ENCODE measurements at places on chromosomes 7 and 10. TPM values are rescaled to one million over a fixed set of nuclear protein-coding genes. Genes with fewer than 3 reads are reported as not detected.

The FAM25C gene
- 39.2 TPM for total RNA-seq

- H3K4me3 ChIP-seq = no peak overlapping the region
- DNase-seq = no peak
- H3K36me3 ChIP-seq = no peaks in the 10 kb centered on the region
- peaks cover 26% of the 10 kb centered on the region for H3K4me1 ChIP-seq
Measured at GRCh38 chr10:17062955-17063484, 66.6 kb downstream of the CUBN start.

The SFTPA1 gene
- not detected for total RNA-seq

DNA sequence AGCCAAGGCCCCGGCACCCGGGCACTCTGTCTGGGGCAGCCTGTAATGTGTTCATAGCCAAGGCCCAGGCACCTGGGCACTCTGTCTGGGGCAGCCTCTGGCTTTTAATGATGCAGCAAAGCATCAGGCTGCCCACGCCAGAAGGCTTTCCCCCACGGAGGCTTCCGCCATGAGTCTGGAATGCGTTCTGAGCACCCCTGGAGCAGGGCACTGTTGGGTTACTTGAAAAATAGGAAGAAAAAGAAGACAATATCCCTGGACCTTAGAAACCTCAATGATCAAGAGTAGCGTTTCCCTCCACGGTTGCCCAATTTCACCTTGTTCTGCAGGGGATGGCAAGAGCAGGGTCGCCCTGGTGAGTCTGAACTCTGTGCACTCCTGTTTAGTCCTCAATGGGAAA is 565.0 kb downstream of the PTPRN2 start:
- no peak overlapping the region for H3K27ac ChIP-seq
- H3K4me3 ChIP-seq = no peak overlapping the region
- H3K27me3 ChIP-seq = no peaks in the 10 kb centered on the region
- H3K36me3 ChIP-seq = no peaks in the 10 kb centered on the region
- no peak for DNase-seq

GRCh38 chr10:71332466-71332865 is 13.4 kb downstream of the SLC29A3 start:
- no peak overlapping the region for H3K27ac ChIP-seq
- H3K4me3 ChIP-seq = no peak overlapping the region
- H3K4me1 ChIP-seq = peaks cover 6% of the 10 kb centered on the region
- peaks cover 10% of the 10 kb centered on the region for H3K36me3 ChIP-seq
- no peaks in the 10 kb centered on the region for H3K27me3 ChIP-seq

DNA sequence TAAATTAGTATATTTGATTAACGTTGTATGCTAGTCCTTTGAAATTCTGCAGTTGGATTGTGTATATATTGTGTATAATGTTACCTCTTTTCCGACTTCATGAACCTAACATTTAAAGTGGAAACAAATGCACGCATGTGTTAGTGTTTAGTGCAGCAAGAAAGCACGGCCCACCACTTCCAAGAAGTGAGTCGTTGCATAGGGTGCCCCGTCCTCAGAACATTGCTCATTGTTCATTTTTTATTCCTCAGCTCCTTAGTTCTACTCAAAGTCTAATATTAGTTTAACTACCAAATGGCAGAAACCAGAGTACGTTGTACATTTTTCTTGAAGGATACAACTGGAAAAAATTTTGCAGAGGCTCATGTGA is 407.6 kb downstream of the AUTS2 start:
- no peak for DNase-seq
- no peak overlapping the region for H3K4me3 ChIP-seq
- no peak overlapping the region for H3K27ac ChIP-seq
- H3K27me3 ChIP-seq = no peaks in the 10 kb centered on the region
- no peaks in the 10 kb centered on the region for H3K36me3 ChIP-seq

DNA sequence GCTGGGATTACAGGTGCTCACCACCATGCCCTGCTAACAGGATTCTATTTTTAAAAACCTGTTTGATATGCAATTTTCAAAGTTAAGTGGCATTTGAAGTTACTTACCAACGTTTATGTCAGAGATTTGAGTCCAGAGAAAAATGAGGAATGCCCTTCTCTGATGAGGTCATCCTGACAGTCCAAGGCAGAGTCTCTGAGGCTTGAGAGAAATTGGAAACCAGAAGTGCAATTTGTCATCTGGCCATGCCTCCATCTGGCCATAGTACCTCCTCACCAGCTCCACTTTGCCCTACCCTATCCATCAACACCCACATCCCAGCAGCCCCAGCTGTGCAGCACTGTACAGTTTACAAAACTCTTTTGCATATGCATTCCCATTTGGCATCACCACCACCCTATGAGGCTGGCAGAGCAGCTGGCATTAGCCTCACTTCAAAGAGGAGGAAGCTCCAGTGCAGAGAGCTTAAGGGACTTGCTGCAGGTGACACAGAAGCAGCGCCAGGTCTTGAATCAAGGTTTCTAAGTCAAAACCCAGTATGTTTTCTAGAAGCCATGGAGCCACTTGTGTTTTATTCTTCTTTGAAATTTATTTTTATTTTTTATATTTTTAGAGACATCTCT is 54.5 kb upstream of the PDZD8 start:
- no peak overlapping the region for H3K27ac ChIP-seq
- H3K36me3 ChIP-seq = no peaks in the 10 kb centered on the region
- DNase-seq = no peak
- H3K4me3 ChIP-seq = no peak overlapping the region
- H3K27me3 ChIP-seq = peaks cover 40% of the 10 kb centered on the region
- peaks cover 6% of the 10 kb centered on the region for H3K4me1 ChIP-seq

DNA sequence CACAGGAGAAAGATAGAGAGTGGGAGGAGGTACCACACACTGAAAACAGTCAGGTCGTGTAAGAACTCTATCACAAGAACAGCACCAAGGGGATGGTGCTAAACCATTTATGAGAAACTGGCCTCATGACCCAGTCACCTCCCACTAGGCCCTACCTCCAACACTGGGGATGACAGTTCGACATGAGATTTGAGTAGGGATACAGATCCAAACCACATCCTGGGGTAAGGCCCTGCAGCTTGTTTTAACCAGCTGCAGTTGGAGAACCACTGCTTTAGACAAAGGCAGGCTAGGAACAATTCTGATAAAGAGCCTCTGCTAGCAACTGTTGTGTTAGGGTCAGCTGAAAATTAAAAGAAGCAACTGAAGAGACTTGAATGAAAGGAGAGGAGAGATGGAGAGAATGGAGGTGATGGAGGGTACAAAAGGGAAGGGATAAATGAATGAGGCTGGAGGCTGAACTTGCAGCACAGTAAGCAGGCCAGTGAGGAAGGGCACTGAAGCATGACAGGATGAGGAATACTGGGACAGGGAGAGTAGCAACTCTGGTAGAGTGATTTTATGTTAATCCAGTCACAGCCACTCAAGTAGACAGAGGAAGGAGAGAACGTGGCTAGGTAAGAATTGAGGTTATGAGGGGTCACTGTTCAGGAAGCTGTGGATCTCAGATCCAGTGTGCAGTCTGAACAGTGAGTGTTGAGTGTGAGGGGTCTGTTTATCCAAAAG is 23.6 kb downstream of the MEST start:
- H3K4me1 ChIP-seq = no peaks in the 10 kb centered on the region
- no peaks in the 10 kb centered on the region for H3K27me3 ChIP-seq
- H3K4me3 ChIP-seq = no peak overlapping the region
- no peak overlapping the region for H3K27ac ChIP-seq
- DNase-seq = no peak

GRCh38 chr7:43431020-43431595 is 151.8 kb upstream of the STK17A start:
- H3K4me3 ChIP-seq = no peak overlapping the region

GRCh38 chr7:156000601-156001396 is 188.5 kb upstream of the SHH start:
- H3K27ac ChIP-seq = no peak overlapping the region
- no peaks in the 10 kb centered on the region for H3K27me3 ChIP-seq
- H3K4me3 ChIP-seq = no peak overlapping the region

DNA sequence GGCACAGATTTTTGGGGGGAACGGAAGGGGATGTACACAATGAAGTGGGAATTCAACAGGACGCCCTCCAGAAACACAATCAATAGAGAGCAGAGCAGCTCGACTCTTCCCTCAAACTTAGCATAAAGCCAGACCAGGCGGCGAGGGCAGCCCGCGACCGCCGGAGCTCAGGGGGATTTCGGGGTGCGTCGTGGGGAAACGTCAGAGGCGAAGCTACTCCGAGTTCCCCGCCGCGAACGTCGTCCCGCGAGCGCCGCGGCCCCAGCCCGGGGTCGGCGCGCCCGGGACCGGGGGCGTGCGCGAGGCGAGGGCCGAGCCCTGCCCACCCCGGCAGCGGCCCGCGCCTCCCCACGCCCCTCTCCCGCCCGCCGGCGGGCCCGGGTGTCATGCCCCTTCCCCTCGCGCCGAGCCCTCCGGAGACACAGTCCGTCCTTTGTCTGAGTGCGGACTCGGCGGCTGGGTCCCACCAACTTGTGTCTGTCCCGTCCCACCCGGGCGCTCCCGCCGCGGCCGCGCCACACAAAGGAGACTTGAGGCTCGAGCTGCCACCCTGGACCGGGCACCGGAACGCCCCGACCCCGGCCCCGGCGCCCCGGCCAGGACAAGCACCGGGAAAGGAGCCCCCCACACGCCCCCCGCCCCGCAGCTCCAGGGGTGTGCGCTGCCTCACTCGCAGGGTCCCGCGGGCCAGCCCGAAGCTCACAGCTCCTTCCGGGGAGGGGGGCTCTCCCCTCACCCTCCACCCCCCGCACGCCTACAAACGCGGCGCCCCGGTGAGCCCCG is 634 bp downstream of the EZH2 start:
- H3K4me1 ChIP-seq = peaks cover 9% of the 10 kb centered on the region
- H3K27ac ChIP-seq = peak overlapping the region; percentile 97
- no peak for DNase-seq
- no peaks in the 10 kb centered on the region for H3K27me3 ChIP-seq
- peak overlapping the region; percentile 84 for H3K4me3 ChIP-seq

DNA sequence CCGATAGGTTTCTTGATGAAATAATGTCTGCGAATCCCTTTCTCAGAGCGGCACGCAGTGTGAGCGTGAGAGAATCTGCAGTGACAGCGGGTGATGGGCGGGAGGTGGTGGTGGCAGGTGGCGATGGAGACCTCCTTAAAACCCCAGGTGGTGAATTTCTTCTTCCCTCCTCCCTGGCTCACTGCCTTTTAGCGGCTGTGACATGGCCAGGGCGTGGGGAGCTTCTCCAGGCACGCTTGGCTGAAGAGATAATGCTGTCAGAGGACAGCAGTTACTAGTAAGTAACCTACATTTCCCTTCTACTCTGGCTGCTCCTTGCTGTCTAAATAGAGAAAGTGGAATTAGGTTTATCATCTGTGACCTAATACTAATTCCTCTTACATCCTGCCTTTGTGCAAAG is 141.4 kb upstream of the INSYN2A start:
- H3K27me3 ChIP-seq = no peaks in the 10 kb centered on the region
- DNase-seq = no peak
- no peak overlapping the region for H3K27ac ChIP-seq
- H3K4me1 ChIP-seq = no peaks in the 10 kb centered on the region

- no peaks in the 10 kb centered on the region for H3K27me3 ChIP-seq
- no peak overlapping the region for H3K4me3 ChIP-seq
- H3K27ac ChIP-seq = no peak overlapping the region
- H3K4me1 ChIP-seq = no peaks in the 10 kb centered on the region
- H3K36me3 ChIP-seq = no peaks in the 10 kb centered on the region
- no peak for DNase-seq
Measured at GRCh38 chr7:69781412-69781846, 183.2 kb downstream of the AUTS2 start.

- peak overlapping the region; percentile 92 for H3K27ac ChIP-seq
- peaks cover 52% of the 10 kb centered on the region for H3K4me1 ChIP-seq
- H3K27me3 ChIP-seq = no peaks in the 10 kb centered on the region
- no peaks in the 10 kb centered on the region for H3K36me3 ChIP-seq
Measured at GRCh38 chr10:5502061-5502521, 2.7 kb upstream of the CALML5 start.

- H3K27ac ChIP-seq = peak overlapping the region; percentile 76
- H3K4me1 ChIP-seq = no peaks in the 10 kb centered on the region
- no peak overlapping the region for H3K4me3 ChIP-seq
- no peaks in the 10 kb centered on the region for H3K36me3 ChIP-seq
- no peak for DNase-seq
Measured at GRCh38 chr10:59360605-59361405, 1.5 kb downstream of the FAM13C start.

The CLRN3 gene
- not detected for total RNA-seq

- no peak for DNase-seq
- no peaks in the 10 kb centered on the region for H3K36me3 ChIP-seq
- no peak overlapping the region for H3K27ac ChIP-seq
- H3K27me3 ChIP-seq = no peaks in the 10 kb centered on the region
Measured at GRCh38 chr10:35705051-35705450, 63.0 kb upstream of the FZD8 start.

The MTG1 gene
- 29.5 TPM for total RNA-seq

- H3K27me3 ChIP-seq = no peaks in the 10 kb centered on the region
- no peaks in the 10 kb centered on the region for H3K4me1 ChIP-seq
- DNase-seq = no peak
- H3K4me3 ChIP-seq = no peak overlapping the region
Measured at GRCh38 chr7:113880559-113880958, 38.2 kb downstream of the PPP1R3A start.

DNA sequence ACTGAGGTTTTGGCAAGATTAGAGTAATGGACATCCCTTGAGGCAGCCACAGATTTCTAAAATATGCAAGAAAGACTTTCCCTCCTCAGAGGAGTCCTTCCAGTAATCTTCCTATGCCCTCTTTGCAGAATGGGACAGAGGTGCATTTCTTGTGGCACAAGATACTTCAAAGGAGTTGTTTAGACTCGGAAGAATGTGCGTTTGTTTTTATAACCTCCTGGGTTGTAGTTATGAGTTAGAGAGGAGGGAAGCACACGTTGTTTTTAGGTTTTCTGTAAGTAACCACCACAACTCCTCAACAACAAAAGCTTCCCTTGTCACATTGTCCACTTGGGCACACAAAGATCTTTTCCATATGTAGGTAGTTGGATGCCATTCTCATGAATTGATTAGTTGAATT is 78.1 kb upstream of the GLI3 start:
- no peak for DNase-seq
- no peak overlapping the region for H3K4me3 ChIP-seq
- H3K36me3 ChIP-seq = no peaks in the 10 kb centered on the region

DNA sequence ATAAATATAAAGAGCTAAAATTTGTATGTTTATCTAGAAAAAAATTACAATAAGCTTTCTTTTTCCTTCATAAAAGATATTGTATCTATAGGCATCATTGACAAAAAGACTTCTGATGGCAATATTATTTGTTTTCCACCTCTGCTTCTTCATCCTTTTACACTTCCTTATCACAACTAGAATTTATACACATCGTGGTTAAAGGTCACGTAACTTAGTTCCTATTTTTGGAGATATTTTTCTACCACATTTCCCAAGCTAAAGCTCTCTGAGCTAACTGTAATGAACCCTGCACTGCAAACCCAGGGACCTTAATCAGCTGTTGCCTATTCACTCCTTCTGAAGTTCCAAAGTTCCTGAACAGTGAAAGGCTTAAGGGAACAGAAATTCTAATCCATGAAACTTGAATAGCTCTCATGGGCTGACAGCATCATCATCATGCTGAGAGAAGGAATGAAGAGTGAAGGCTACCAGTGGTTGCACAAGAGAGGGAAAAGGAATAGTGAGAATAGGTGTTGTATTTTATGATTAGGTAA is 106.1 kb upstream of the SLC13A1 start:
- no peak for DNase-seq
- H3K27ac ChIP-seq = no peak overlapping the region
- no peak overlapping the region for H3K4me3 ChIP-seq
- H3K27me3 ChIP-seq = no peaks in the 10 kb centered on the region
- H3K36me3 ChIP-seq = no peaks in the 10 kb centered on the region
- no peaks in the 10 kb centered on the region for H3K4me1 ChIP-seq

- no peaks in the 10 kb centered on the region for H3K36me3 ChIP-seq
- no peak overlapping the region for H3K4me3 ChIP-seq
- no peak overlapping the region for H3K27ac ChIP-seq
- H3K4me1 ChIP-seq = no peaks in the 10 kb centered on the region
- no peaks in the 10 kb centered on the region for H3K27me3 ChIP-seq
Measured at GRCh38 chr7:118517275-118517674, 292.8 kb downstream of the ANKRD7 start.

Data from esophagus squamous epithelium (tissue), 5 donors.